C1 segment of cervical spinal cord (tissue), 14 donors: ENCODE measurements at places on chromosomes 16 and 17.

DNA sequence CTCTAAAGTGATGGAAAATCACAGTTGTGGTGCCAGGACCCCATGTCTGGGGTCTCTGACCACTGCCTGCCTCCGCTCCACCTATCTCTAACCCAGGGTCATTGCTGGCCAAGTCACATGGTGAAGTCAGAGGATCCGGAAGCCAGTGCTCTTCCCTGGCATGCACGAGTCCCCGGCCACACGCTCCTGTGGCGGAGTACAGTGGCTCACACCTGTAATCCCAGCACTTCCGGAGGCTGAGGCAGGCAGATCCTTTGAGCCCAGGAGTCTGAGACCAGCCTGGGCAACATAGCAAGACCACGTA is 21.5 kb upstream of the RBFOX3 start:
- DNase-seq = no peak

- DNase-seq = no peak
Observed at GRCh38 chr17:32112416-32112815, 29.9 kb upstream of the RHOT1 start.

DNA sequence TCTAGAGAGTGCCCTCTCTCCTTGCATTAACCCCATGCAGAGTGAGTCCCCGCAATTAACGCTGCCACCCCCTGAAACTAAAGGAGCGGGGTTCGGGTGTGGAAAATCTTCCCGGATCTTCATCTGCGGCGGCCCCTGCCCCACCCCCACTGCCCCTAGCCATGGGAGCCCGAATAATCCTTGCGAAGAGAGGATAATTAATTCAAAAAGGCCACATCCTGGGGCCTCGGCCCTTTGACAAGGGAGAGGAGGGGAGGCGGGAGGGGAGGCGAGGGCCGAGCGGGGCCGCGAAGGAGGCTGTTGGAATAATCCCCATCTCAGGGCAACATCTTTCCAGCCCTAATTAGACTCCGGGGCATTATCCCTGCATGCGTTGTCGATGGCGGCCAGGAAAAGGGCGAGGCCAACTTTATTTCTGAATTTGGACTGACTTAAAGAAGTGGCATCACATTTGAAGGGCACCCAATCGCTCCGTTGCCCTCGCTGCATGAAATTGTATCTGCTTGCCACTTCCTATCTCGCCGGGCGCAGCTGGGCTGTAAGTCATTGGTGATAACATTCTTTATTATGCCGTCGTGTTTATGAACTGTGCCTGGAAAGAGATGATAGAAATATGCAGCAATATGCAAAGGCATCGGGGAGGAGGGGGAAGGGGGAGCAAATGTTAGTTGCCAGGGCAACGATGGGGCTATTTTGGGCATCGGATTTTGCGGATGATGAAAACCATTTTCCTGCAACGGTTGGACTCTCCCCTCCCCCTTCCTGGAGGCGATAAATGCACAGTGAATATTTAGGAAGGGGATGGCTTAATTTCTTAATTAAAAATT is 387.1 kb upstream of the TNRC6C start:
- no peak for DNase-seq

DNA sequence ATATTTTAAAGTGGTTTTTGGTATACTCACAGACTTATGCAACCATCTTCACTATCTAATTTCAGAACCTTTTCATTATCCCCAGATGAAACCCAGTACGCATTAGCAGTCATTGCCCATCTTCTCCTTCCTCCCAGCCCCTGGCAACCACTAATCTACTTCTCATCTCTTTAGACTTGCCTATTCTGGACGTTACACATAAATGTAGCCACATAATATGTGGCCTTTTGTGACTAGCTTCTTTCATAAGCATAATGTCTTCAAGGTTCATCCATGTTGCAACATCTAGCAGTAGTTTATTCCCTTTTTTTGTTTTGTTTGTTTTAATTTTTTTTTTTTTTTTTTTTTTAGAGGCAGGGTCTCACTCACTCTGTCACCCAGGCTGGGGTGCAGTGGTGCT is 28.5 kb upstream of the C17orf107 start:
- DNase-seq = no peak

DNA sequence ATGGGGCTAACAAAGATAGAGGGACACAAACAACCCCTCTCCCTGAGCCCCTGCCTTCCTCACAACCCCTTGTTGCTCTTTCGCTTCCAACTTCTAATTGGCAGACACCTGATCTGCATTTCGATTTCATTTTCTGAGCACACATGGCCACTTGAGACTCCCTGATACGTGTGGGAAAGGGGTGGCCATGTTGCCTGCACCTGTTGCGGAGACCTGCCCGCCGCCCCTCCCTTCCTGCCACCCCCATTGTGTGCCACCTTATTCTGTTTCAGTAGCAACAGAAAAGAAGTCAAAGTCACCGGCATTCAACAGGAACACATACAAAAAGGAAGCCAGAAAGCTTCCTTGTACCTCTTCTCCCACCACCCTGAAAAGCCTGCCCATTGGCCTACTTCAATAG is 254.7 kb upstream of the SOX9 start:
- DNase-seq = no peak

DNA sequence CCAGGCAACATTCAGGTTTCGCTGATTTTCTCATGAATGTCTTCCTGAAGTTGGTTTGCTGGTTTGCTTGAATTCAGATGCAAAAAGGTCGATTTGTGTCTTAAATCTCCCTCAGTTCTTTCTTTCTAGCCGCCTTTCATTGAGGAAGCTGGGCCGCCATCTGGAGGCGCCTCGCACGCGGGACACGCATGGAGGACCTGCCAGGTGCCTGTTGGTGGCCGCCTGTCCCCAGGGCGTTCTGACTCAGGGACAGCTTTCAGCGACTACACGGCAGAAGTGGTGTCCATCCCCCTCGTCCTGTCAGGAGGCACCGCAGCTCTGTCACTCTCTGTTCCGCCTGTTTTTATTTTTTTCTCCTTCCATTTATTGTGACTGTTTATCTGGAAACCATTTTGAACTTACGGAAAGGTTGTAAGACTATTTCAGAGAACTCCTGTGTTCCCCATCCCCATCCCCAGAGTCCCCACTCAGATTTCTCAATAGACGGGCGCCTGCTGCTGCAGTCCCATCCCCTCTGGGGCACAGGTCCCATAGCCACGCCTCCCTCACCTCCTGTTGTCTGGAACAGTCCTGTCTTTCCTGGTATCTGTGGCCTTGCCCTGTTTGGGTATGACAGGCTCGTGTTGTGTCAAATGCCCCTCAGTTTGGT is 33.2 kb downstream of the COX4I1 start:
- DNase-seq = peak; percentile 28

DNA sequence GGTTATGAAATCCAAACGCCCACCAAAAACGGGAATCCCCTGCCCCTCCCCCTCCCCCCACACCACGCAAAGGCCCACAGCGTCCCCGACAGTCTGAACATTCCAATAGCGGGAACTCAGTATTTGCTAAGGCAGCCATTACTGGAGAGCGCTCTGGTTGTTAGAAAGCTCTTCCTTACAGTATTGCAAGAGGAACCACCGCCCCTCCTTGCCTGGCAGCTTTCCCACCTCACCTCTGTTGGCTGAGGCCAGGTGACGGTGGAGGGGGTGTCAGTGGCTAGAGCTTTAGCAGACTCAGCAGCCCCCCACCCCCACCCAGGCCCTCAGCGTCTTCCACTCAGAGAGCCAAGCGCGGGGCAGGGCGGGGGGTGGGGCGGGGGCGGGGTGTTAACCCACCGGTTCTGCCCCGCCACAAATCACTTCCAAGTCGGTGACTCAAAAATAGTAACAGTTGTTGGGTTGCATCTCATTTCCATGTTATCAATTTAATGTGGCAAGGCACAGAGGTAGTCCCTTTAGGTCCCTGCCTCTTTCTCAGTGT is 2.2 kb upstream of the PLEKHH3 start:
- DNase-seq = no peak
